ENCODE measurements at places on chromosomes 2 and 18.

DNA sequence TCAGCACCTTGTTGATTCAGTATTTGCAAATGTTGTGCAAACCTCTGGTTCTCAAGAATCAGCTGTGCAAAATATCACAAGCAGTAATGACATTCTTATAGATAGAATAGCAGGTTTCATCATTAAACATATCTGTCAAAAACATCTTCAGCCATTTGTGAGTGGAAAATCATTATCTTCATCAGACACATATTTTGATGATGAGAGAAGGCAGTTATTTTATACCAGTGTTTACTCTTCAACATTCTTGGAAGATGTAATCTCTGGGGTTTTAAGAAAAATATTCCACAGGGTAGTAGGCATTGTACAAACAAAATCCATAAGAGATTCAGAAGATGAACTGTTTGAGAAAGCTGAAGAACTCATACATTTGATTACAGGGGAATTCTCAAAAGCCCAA, 64.3 kb downstream of the FSIP2 start:
- no peak for DNase-seq

DNA sequence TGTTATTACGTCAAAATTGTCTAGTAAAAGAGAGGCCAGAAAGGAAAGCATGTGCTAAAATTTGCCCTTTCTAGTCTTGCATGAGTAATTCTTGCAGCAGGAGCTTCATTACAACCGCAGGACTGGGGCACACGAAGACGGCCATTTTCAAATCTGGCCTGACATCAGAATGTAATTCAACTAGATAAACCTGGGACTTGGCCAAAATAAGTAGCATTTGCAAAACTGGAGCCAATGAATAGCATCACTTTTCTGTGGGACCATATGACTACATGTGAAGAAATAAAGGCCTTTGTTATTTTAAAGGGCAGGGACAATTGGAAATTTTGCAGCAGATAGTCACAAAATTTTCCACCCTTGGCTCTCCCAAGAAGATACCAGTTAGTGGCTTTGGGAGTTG, 3.0 kb upstream of the FZD7 start:
- no peak for DNase-seq

- no peak for DNase-seq
These were observed 230.0 kb downstream of the LRP1B start for GRCh38 chr2:141900826-141901225.

GRCh38 chr18:11660691-11661090, 28.4 kb upstream of the GNAL start:
- no peak for DNase-seq

GRCh38 chr2:157246765-157247407, 10.6 kb upstream of the GALNT5 start:
- no peak for DNase-seq

GRCh38 chr2:209864716-209865295, 93.2 kb downstream of the UNC80 start:
- DNase-seq: no peak

GRCh38 chr18:79064228-79064627, 5.0 kb upstream of the ATP9B start:
- DNase-seq: no peak

- peak; percentile 68 for DNase-seq
These were observed at the start of gene TTC39C for GRCh38 chr18:24014062-24014985. TTC39C (plus strand) TSS chr18:24014754; CDS start chr18:24014872, 118 bp downstream.

DNA sequence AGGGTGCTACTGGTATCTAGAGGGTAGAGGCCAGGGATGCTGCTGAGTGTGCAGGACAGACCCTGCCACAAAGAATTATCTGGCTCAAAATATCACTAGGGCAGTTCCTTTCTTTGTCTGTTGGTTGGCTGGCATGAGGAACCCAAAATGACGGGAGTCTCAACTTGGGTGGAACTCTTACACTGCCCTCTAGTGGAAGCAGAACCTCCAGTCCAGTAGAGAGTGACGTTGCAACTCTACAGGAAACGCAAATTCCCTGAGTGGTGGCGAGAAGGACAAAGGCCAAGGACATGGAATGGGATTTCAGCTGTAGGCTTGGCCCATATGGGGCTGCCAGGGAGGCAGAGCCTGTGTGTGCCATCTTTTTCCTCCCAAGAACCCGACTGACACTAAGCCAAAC, 47.1 kb downstream of the COPS8 start:
- DNase-seq: no peak

DNA sequence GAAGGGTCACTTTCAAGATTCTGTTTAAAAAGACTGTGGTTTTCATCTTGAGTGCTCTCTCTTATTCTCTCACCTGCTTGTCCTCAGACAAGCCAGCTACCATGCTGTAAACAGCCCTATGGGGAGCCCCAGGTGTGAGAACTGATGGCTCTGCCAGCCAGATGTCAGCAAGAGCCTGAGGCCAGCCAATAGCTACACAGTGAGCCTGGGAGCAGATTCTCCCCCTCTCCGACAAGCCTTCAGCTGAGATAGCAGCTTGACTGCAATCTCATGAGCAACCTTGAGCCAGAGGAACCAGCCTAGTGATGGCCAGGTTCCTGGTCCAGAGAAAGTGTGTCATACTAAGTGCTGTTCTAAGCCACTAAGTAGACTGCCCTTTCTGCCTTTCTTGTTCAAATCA, 272.1 kb downstream of the NAPG start:
- DNase-seq: no peak

- DNase-seq: no peak
These were observed 115.7 kb upstream of the TPO start for GRCh38 chr2:1297372-1298159.

- no peak for DNase-seq
These were observed 429.4 kb downstream of the ERBB4 start for GRCh38 chr2:212109217-212109616.

DNA sequence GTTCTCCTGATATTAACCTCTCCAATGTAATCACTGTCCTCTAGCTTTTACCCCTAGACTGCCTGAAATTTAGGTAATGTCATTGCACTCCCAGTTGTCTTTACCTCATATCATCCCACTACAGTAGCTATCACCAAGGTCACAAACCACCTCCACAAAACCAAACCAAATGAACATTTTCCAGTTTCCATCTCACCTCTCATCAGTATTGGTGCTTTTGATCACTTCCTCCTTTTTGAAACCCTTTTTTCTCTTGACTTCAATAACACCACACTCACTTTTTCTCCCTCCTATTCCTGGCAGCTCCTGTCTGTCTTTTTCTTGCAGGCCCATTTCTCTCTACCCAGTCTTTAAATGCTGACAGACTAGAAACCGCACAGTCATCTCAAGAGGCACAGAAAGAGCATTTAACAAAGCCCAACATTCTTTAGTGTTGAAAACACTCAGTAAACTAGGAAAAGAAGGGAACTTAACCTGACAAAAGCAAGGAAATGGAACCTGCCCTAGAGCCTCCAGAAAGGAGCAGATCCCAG, 95.9 kb upstream of the SIX2 start:
- no peak for DNase-seq

GRCh38 chr2:60357996-60358395, 195.5 kb downstream of the BCL11A start:
- DNase-seq: no peak

GRCh38 chr2:157085522-157085921, 172.0 kb upstream of the GALNT5 start:
- DNase-seq: no peak

DNA sequence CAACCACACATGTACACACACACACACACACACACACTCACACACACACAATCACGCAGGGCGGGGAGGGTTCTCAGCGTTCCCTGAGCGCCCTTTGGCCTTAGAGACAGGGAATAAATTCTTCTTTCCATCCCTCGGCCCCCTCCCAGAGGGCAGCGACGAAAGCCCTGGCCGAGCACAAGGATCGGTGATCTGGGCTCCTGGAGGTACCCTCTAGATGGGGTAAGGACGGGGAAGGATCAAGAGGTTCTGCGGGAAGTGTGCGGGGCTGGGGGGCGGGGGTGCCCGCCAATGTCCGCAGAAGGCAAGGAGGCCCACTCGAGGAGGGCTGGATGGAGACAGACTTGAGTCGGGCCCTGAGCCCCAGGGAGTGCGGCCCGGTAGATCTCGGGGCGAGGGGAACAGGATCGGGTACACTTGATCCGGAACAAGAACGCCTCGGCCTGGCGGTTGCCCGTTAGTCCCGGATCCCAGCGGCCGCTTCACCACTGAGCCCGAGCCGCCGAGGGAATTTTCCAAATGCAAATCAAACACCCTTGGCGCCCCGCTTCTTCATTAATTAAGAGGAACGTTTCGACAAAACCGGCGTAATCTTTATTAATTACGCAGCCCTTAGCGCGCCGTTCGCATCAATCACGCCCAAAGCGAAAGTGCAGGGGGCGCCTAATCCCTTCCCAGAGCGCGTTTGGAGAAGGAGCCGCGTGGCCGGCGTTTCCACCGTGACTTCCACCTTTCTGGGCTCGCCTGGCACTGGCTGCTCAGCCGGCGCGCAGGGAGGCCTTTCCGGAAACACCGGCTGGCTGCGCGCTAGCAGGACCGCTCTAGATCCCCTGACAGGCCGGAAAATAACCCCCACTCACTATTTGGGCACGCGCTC, 7.0 kb upstream of the PAX3 start:
- no peak for DNase-seq

GRCh38 chr2:191218292-191218898, 26.8 kb upstream of the MYO1B start:
- DNase-seq: no peak

GRCh38 chr2:219475278-219475677, 23.4 kb upstream of the GMPPA start:
- no peak for DNase-seq

DNA sequence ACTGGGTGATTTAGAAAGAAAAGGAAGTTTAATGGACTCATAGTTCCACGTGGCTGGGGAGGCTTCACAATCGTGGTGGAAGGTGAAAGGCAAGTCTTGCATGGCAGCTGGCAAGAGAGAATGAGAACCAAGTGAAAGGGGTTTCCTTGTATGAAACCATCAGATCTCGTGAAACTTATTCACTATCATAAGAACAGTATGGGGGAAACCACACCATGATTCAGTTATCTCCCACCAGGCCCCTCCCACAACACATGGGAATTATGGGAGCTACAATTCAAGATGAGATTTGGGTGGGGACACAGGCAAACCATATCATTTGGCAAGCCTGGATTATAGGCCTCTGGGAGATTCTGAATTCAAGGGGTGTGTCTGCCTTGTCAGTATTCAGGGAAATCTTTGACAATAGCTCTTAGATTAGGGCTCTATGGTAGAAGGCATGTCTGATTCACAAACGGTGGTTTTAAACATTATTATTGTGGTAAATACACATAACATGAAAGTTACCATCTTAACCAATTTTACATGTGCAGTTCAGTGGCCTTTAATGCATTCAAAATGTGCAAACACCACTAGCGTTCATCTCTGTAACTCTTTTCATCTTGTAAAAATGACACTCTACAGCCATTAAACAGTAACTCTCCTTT, 15.3 kb upstream of the PLB1 start:
- DNase-seq: no peak

GRCh38 chr2:86074256-86074655, 31.4 kb downstream of the POLR1A start:
- no peak for DNase-seq

GRCh38 chr2:23953625-23954024, 13.4 kb downstream of the UBXN2A start:
- no peak for DNase-seq

DNA sequence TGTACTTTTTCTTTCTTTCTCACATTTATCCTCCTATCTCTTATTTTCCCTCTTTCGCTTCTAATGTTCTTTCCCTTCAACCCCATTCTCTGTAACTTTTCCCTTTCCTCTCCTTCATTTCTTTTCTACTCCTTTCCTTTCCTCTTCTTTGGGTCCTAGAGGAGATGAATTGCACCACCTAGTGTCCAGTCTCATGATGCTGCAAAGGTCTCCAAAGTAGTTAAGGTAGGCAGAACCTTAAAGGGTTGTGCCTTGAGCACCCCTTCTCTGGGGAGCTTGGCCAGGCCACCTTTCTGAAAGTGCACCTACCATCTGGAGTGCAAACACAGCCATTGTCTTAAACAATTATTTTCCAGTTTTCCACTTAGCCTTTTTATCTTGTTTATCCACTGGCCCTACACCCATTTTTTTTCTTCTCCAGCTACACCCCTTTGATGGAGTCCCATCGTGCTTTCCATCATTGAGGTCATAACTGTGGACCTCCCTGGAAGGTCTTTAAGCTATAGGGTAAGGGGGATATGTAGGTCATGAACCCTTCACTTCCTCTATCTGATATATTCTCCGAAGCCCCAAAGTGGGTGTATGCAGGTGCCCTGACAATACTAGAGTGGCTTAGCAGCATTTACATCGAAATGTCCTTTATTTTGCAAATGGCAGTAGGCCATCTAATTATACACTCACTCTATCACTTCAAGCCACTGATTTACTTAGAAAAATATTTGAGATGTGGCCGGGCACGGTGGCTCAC, 155.9 kb downstream of the ESCO1 start:
- no peak for DNase-seq

- DNase-seq: no peak
These were observed 266.5 kb upstream of the SPOPL start for GRCh38 chr2:138235041-138235440.

GRCh38 chr2:195575879-195576401, 81.1 kb upstream of the SLC39A10 start:
- DNase-seq: no peak

DNA sequence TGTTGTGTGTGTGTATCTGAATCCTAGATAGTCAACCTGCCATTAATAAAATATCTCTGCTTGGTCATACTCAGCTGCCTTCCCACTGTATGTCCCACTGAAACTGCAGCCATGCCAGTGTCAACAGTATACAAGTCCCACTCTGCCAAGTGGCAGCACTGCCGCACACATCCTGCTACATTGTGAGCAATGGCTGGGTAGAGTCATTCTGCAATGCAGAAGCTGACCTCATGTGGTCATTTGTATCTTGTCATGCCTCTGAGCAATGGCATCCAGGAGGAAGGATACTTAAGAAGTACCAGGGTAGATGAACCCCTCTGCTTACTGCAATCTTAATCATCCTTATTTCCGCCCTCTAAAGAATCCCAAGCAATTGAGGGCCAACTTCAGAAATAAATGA, 302.2 kb upstream of the DDX18 start:
- DNase-seq: no peak

DNA sequence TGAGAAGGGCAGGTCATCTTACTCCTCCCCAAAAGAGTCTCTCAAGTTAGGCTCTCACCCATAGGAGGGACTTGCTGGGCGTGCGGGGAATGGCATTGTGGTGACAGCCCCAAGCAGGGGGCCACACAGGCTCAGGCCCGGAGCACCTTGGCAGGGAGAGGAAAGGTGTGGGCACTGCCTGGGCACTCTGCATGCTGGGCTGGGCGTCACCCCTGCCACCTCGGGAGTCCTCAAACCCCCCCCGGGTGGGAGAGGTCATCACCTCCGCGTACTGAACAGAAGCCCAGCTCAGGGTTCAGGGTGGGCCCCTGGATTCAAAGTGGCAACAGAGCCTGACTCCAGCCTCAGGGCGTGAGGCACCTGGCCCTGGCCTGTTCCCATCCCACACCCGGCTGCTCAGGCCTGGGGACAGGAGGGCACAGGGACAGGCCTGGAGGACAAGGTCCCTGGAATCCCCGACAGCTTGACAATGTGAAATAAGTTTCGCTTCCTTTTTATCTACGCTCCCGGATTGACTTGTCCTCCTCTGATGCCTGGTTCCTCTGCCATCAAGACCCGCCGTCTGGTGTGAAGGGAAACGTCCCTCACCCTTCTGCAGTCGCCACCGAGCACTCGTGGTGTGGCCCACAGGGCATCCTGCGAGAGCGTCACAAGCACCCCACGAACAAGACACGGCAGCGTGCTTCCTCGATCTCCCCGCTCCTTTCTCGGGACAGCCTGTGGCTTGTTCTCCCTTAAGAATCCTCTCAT, 97.8 kb downstream of the HDAC4 start:
- no peak for DNase-seq

- DNase-seq: no peak
These were observed 127.9 kb upstream of the PGAP1 start for GRCh38 chr2:197054437-197054836.

Measured in stimulated activated CD8-positive, alpha-beta memory T cell treated with anti-CD3 and anti-CD28 coated beads, Interleukin-15, amount 100 ng/mL, for 24 hours (primary cell).